ENCODE measurements at places on chromosomes 7 and 10.
A peak's percentile ranks its signal among the peaks of the same experiment; 100 is the strongest.

DNA sequence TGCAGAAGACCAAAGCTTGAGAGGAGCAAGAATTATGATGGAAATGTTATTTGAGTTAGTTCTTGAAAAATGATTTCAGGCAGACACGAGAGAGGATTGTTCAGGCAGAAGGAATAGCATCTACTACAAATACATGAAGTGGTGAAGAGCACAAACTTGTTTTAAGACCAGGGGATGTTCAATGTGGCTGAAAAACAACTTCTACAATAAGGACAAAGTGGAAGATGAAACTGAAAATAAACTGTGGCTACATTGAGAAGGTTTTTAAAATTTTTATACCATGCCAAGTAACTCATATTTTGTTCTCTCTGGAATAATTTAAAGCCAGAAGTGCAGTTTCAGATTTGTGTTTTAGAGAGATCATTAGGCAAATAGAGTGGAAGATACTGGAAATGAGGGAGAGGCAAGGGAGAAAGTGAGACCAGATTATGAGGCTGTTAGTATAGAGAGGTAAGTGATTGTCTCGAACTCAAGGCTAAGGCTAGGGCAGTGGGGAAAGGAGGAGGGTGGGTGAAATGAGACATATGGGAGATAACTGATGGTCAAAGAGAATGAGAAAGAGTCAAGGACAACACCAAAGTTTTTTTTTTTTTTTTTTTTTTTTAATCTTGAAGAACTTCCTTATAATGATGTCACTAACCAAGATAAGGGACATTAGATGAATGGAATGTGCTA lies 115.4 kb downstream of the MDFIC start:
- no peak for DNase-seq

DNA sequence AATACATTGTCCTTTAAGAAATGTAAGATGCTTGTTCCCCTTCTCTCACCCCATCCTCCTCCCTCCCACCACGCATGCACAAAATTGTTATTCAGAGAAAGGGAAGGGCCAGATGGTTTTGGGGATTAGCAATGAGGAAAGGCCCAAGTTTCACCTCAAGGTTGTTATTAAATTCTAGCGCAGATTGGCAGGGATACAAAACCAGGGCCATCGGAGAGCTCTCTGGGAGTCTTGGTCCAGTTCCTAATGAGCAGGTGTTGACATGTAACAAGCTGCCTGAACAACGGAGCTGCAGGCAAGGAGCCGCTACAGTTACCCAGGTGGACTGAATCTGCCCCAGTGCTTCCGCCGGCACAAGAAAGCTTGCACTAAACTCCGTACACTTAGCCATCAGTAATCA lies 9.7 kb upstream of the ANK3 start:
- peak; percentile 52 for DNase-seq

DNA sequence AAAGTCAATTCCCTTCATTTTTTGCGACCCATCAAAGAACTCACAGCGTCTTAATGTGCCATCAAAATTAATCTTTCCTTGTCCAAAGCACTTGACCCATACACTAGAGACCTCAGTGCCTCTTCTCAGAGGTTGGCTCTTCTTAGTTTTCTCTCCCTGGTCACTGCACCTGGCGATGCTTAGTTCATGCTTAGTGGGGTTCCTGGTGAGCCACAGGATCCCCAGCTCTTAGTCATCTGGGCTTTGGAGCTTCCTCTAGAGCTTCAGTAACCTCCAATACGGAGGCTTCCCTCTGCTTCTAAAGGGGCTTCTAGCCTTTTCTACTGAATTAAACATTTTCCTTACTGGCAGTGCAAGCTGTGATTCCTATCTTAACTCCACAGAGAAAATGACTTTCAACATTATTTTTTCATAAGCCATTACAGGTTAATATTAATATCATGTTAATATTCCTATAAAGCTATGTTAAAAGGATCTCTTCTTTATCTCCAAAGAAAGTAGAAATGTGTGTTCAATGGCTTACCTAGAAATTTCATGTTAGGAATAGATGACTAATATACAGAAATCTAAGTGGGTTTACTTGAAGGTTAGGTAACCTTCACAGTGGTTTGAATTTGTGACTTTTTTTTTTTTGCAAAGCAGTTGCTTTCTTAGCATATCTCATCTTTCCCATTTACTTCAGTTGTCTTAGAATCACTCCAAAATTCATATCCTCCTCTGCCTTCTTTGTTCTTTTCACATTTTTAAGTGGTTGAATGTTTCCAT lies 295.2 kb downstream of the CAMK1D start:
- DNase-seq: no peak

GRCh38 chr10:122657729-122658128 lies 41.9 kb downstream of the C10orf120 start:
- no peak for DNase-seq

GRCh38 chr7:21653623-21654022 lies 110.8 kb downstream of the DNAH11 start:
- DNase-seq: no peak

DNA sequence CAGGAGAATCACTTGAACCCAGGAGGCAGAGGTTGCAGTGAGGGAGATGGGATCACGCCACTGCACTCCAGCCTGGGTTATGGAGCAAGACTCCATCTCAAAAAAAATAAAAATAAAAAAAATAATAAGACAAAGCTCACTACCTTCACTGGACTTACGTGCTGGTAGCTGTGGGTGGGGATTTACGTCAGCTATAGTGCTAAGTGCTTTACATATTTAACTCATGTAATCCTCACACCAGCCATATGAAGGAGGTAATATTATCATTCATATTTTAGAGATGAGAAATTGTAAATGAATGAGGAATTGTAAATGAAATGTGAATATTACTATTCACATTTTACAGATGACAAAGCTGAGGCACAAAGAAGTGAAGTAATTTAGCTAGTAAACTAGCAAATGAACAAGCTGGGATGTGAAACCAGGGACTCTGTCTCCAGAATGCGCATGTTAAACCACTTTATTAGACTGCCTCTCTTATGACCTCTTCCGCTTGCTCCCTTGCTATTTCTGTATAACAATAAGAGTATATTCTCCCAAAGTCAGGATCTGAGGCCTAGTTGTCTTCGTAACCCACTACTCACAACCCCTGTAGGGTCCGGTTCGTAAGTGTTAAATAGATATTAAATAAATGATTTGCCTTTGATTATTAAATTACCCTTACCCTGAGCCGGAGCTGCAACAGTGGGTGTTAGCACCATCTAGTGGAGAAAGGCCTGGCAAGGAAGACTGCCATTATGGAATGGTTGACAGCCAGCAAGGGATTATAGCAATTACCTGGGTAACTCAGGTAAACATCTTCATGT lies 70.2 kb downstream of the HTR7 start:
- peak; percentile 64 for DNase-seq

DNA sequence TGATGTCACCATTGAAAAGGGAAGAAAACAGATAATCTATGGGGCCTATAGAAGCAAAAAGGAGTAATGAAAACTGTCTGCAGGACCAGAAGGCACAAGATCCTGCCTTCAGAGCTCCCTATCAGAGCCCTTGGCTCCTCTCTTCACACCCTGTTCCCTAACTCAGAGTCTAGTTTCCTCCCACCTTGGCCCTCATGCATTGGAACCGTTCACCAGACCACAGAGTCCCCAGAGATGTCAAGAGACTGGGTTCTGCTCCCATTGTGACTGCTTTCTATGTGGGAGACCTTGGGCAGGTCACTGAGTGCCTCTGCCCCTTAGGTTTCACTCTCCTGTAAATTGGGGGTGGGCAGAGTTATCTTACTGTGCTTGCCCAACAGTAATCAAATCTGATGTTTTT lies 80.1 kb upstream of the RPA3 start:
- DNase-seq: no peak

All from eye (tissue), 1 donor.